Hematopoietic multipotent progenitor cell treated with erythropoietin and hydrocortisone succinate and interleukin-3 and kit ligand, for 6 days (in vitro differentiated cells): ENCODE measurements at places on chromosomes 4 and X.

DNA sequence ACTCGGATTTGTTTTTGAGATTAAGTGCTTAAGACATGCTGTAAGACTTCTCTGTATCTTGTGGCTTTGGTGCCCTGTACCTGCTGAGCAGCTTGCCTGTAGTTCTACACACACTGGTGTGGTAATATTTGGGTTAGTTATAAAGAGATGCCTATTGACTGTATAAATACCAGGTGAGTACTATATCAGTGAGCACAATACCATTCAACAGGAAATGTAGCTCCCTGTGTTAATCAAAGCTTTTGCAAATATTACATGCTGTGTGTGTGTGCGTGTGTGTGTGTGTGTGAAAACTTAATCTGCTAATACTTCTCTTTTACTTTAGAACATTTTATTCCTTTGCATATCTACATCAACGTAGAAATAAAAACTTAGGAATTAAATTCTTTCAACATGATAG lies 30.1 kb downstream of the MYOZ2 start:
- DNase-seq, result no peak

GRCh38 chr4:151540728-151541388 lies 131.9 kb downstream of the FHIP1A start:
- DNase-seq, result no peak

DNA sequence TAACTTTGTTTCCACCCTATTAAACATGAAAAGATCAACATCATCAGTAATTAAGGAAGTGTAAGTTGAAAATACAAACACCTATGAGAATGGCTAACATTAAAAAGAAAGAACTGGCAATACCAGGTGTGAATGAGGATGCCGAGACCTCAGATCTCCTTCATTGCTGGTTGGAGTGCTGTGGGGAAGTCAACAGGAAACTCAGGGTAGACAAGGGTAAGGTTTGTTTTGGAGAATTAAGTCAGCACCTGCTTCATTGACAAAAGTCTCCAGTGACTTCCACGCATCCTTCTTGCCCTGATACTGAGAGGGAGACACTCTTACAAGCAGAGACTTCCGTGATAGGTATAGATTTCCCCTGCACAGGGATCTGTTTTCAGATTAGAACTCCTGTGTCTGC lies 106.1 kb downstream of the IRF2 start:
- DNase-seq, result no peak

DNA sequence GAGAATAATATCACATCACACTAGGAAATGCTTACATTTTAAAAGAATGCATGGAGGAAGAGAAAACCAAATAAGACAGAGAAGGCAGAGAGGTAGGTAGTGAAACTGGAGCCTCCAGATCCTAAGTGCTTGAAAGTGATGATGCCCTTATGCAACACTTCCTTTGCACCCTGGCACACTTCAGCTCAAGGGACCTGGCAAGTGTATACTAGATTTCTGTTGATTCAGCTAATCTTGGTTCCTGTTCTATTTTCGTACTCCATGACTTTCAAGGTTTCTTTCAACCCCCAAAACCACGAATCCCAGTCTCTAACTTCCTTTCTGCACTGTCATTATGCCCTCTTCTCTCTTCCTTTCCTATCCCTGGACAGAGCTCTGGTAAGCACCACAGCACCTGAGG lies 36.9 kb upstream of the SH3KBP1 start:
- no peak for DNase-seq

- no peak for DNase-seq
Measured at GRCh38 chrX:103651151-103651773, 22.5 kb downstream of the TCEAL1 start.

DNA sequence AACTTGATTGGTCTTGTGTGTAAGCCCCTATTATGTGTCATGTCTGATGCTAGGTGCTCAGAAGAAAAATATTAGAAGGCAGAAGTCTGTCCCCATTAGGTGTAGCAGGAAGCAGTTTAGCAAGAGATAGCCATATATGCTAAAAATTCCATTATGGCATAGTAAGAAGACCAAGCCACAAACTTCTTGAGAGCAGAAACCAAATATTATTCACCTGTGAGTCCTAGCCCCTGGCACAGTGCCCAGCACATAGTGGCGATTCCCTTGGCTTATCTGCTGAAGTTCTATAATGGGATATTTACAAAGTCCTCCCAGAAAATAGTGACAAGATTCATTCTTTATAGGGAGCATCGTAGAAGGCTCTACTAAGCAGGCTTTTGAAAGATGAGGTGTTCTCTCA lies 174.4 kb downstream of the RAB28 start:
- DNase-seq, result no peak

DNA sequence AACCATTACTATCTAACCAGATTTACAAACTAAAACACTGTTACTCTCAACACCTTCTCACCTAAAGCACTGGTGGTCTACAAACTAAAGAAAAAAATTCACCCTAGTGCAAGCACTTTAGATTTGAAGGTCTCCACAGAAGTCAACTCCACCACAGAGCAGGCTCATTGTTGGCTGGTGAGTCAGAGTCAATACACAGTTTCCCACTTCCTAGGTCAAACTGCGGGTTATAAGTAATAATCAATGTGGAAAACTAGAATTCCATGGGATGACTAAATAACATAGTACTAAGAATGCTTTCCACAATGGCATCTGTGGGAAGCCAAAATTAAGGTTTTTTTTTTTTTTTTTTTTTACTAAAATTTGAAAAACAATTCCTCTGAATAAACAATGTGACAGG lies 191.8 kb downstream of the PDGFC start:
- no peak for DNase-seq

GRCh38 chr4:102036619-102037376 lies 246.3 kb downstream of the BANK1 start:
- DNase-seq, result no peak

DNA sequence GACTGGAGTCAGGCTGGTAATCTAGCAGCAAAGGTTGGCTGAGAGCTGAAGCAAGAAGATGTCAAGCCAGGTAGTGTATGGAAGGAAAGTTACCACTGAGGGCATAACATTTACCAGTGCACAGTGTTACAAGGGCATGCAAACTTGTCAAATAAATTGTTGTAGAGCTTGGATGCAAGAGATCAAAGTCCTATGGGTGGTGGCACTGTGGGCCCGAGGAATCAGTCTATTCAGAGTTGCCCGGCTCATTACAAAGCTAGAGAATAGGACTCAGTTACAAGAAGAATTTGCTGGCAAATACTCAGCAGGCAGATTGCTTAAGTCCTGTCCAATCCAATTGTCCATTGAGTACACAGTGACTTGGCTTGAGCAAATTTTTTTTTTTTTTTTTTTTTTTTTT lies 2043.8 kb downstream of the ARAP2 start:
- no peak for DNase-seq

- peak; percentile 45 for DNase-seq
Measured at GRCh38 chrX:110145854-110146253, 142.9 kb downstream of the TMEM164 start.

DNA sequence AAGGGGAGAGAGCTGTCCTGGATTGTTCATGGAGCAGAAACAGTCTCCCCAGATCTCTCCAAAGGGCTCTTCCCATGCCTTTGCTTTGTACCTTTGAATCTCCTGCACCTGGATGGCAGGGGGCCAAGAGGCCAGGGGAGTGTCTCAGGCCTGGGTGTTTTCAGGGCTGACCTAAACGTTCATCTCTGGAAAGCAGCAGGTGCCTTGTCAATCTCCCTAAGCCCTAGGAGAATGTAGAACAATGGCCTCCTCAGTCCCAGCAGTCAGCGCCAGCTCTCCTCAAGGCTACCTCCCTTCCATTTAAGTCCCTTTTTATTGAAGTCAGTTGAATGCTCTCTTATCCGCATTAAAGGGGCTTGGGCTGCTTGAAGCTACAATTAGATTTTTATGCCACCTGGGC lies 31.2 kb upstream of the NSUN7 start:
- no peak for DNase-seq

GRCh38 chr4:169158046-169158445 lies 112.7 kb downstream of the SH3RF1 start:
- no peak for DNase-seq

DNA sequence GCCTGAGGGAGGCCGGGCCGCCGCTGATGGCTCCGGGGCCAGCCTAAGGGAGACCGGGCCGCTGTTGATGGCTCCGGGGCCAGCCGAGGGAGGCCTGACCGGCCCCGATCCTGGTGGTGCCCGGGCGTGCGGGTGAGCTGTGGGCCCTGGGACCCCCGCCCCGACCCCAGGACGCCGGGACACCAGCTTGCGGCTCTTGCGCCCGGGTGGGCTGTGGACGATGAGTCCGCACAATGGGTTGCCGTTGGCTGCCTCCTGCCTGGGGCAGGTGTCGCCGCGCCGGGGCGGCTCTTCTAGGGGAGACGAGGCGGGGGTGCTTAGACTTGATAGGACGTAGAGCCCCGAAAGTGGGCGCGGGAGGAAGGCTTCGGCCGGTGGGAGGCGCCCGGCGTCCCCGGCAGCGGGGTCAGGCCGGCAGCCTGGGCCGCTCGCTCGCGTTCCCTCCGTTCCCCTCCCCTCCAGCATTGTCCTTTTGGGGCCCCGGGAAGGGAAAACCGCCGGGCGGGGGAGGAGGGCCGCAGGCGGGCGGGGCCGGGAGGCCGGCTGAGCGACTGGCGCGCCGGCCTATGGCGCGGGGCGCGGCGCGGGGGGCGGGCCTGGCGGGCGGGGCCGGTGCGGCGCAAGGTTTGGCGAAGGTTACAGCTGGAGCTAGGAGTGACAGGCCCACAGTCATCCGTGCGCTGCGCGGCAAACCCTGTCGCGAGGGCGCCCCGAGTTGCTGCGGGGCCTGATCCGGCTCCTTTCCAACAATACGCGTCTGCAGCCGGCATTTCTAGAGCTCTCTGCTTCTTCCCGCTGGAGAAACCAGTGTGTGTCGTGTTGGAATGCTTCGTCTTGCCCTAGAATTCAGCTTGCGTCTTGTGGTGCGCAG lies 819 bp downstream of the KIAA0232 start:
- DNase-seq, result peak; percentile 91

GRCh38 chr4:118774989-118775388 lies 60.9 kb downstream of the SEC24D start:
- no peak for DNase-seq
